ENCODE measurements at places on chromosomes 13 and 19. TPM values are rescaled to one million over a fixed set of nuclear protein-coding genes. Genes with fewer than 3 reads are reported as not detected.
A peak's percentile ranks its signal among the peaks of the same experiment; 100 is the strongest.

GRCh38 chr13:19185086-19185864, 3.7 kb upstream of the TUBA3C start:
- no peaks in the 10 kb centered on the region for H3K27me3 ChIP-seq
- H3K4me1 ChIP-seq = no peaks in the 10 kb centered on the region
- DNase-seq = no peak
- no peak overlapping the region for H3K27ac ChIP-seq
- H3K4me3 ChIP-seq = no peak overlapping the region
- peaks cover 7% of the 10 kb centered on the region for H3K36me3 ChIP-seq

DNA sequence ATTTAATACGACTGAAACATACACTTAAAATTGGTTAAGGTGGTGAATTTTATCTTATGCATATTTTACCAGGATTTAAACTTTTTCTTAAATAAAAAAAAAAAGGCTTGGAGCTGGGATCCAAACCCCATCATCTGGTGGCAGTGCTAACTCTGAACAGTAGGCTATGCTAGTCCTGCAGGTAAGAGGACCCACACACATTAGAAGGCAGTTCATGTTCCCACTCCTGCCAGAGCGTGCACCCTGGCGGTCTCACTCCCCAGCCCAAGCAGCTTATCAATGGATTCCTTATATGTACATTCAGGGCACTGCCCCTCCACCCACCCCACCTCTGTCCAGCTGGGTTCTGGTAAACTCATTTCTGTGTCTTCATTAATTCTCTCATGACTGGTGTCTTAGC, 31.3 kb upstream of the CEBPA start:
- no peak for DNase-seq
- H3K4me3 ChIP-seq = no peak overlapping the region
- H3K36me3 ChIP-seq = no peaks in the 10 kb centered on the region
- peaks cover 22% of the 10 kb centered on the region for H3K27me3 ChIP-seq
- no peak overlapping the region for H3K27ac ChIP-seq

DNA sequence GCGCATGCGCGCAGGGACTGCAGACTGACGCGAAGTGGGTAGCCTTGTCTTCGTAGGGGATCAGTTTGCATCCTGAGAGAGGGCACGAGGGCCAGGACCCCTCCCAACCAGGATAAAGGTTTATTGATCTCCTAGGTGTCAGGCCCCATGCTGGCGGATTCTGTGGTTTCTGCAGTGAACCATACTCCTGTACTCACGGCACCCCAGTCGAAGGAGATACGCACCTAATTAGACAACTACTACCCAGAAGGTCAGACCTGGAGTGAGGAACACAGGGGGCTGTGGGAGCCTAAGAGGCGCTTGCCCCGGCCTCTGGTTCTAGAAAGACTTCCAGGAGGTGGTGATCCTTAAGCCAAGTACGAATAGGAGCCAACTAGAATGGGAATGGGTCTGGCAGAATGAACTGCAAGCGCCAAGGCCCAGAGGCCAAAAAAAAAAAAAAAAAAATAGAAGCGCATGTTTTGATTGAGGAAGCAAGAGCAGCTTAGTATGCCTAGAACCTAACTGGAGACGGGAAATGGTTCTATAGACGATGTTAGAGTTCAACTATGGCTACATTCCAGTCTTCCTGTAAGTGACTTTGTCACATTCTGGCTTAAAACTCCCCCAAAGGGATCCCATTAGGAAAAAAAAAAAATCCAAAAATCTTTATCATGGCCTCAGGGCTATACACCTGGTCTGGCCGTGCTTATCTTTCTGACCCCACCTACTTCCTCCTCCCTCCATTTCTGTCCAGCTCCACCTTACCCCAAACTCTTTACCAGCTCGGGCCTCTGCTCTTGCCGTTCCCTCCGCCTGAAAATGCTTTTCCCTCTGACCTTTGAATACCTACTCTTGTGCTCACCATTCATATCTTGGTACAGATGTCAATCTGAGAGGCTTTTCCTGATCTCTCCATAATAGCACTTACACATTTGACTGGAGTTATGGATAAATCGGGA, 902 bp upstream of the ZNF428 start:
- H3K36me3 ChIP-seq = no peaks in the 10 kb centered on the region
- peaks cover 5% of the 10 kb centered on the region for H3K27me3 ChIP-seq
- H3K4me3 ChIP-seq = peak overlapping the region; percentile 96
- peaks cover 21% of the 10 kb centered on the region for H3K4me1 ChIP-seq
- no peak for DNase-seq

GRCh38 chr13:45615501-45616101, at the start of gene ERICH6B:
TSS of gene ERICH6B (minus strand) at chr13:45615739. CDS start at chr13:45597005, 18,734 bp downstream.
- peaks cover 31% of the 10 kb centered on the region for H3K27me3 ChIP-seq
- no peaks in the 10 kb centered on the region for H3K4me1 ChIP-seq
- no peak within 1 kb of the TSS for H3K27ac ChIP-seq
- peak; percentile 3 for DNase-seq
- no peaks in the 10 kb centered on the region for H3K36me3 ChIP-seq
- H3K4me3 ChIP-seq = no peak within 1 kb of the TSS

DNA sequence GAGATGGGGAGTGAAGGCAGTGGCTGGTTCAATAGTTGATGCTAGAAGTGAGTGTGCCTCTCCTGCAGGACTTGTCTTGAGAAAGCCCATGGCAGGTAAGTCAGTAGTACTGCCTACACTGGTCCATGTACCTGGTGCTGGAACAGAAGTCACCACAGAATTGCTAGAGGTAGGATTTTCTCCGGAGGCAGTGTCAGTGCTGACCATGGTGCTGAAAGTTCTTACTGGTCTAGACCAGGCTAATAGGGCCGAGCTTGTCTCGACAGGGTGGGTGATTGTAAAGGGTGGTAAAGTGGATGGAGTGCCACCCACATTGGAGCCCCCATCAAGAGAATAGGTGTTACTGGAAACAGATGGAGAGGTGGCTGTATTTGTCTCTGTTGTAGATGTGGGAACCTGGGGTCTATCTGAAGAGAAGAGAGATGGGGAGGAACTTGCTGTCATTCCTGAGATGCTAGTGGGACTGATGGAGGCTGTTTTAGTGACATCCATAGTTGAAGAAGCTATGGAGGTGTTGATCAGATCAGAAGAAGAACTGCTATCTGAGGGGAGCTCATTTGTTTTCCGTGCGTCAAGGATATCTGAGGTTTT, 36.6 kb downstream of the MUC16 start:
- H3K4me3 ChIP-seq = no peak overlapping the region
- H3K36me3 ChIP-seq = no peaks in the 10 kb centered on the region
- H3K4me1 ChIP-seq = no peaks in the 10 kb centered on the region

GRCh38 chr19:19600793-19601330, 17.6 kb downstream of the PBX4 start:
- peaks cover 4% of the 10 kb centered on the region for H3K4me1 ChIP-seq
- peaks cover 7% of the 10 kb centered on the region for H3K27me3 ChIP-seq
- H3K27ac ChIP-seq = no peak overlapping the region
- H3K4me3 ChIP-seq = no peak overlapping the region

GRCh38 chr13:42377640-42378382, 105.9 kb downstream of the AKAP11 start:
- peaks cover 9% of the 10 kb centered on the region for H3K27me3 ChIP-seq
- 0 out of 2 replicates have a peak, but pooled peaks cover 4% of the 10 kb centered on the region for H3K36me3 ChIP-seq
- no peak overlapping the region for H3K27ac ChIP-seq
- H3K4me1 ChIP-seq = no peaks in the 10 kb centered on the region

- H3K27me3 ChIP-seq = no peaks in the 10 kb centered on the region
- no peaks in the 10 kb centered on the region for H3K36me3 ChIP-seq
- H3K4me3 ChIP-seq = peak overlapping the region; percentile 96
- DNase-seq = peak; percentile 79
Measured at GRCh38 chr13:46551410-46552302, 1.3 kb upstream of the LRCH1 start.

DNA sequence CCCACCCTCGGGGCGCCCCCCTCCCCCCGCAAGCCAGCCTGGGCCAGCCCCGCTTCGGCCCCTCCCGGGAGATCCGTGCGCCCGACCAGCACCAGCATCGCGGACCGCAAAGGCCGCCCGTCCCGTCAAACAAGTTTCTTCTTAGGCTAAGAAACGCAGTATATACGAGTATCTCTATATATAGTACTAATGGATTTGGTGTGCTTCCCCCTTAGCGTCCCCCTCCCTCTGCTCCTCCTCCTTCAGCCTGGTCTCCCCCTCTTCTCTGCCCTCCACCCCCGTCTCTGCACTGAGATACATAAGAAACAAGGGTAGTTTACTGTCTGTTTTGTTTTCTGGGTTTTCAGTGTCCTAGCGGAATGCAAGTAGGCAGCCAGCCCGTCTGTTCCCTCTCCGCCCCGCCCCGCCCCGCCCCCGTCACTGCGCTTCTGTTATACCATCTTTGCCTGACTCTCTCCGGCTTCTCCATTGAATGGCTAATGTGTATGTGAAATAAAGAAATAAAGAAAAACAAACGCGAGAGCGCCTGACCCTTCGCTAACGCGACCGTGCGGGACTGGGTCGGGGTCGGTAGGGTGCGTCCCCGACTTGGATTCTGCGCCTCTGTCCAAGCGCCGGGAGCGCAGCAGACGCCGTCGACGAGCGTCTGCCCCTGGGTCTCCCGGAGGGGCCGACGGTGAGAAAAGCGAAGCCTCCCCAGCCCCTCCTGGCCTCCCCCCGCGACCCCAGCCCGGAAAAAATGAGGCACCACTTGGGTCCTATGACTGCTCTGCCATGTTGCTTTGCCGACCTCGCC, 4.2 kb downstream of the LYL1 start:
- peaks cover 9% of the 10 kb centered on the region for H3K27me3 ChIP-seq
- peaks cover 18% of the 10 kb centered on the region for H3K36me3 ChIP-seq
- H3K4me3 ChIP-seq = peak overlapping the region; percentile 72
- peak overlapping the region; percentile 21 for H3K27ac ChIP-seq

- no peak for DNase-seq
- peaks cover 6% of the 10 kb centered on the region for H3K36me3 ChIP-seq
Measured at GRCh38 chr19:51595190-51596175, 24.4 kb downstream of the ZNF175 start.

DNA sequence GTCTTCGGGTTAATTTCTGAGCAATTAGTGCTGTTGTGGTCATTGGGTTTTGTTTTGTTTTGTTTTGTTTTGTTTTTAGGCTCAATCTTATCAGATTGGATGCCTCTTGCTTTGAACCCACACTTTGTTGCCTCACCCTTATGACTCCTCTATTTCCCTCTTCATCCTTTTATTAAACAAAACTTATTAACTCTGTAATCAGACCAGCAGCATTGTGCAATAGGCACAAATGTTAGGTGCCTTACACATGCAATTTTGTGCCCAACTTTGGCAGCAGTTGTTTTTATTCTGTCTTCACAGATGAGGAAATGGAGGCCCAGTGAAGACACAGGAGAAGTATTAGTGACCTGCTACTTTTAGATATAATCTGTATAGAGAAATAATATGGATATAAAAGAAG, 377.7 kb downstream of the KCNRG start:
- H3K4me1 ChIP-seq = no peaks in the 10 kb centered on the region
- no peak overlapping the region for H3K27ac ChIP-seq
- H3K36me3 ChIP-seq = no peaks in the 10 kb centered on the region
- no peak for DNase-seq
- no peak overlapping the region for H3K4me3 ChIP-seq

GRCh38 chr13:91516799-91517198, 118.4 kb downstream of the GPC5 start:
- no peak for DNase-seq
- no peak overlapping the region for H3K4me3 ChIP-seq
- no peaks in the 10 kb centered on the region for H3K4me1 ChIP-seq
- no peaks in the 10 kb centered on the region for H3K36me3 ChIP-seq
- no peak overlapping the region for H3K27ac ChIP-seq
- no peaks in the 10 kb centered on the region for H3K27me3 ChIP-seq

- peaks cover 6% of the 10 kb centered on the region for H3K4me1 ChIP-seq
- H3K27ac ChIP-seq = no peak overlapping the region
- no peak overlapping the region for H3K4me3 ChIP-seq
- H3K36me3 ChIP-seq = peaks cover 12% of the 10 kb centered on the region
- peaks cover 2% of the 10 kb centered on the region for H3K27me3 ChIP-seq
Measured at GRCh38 chr19:35766571-35767104, 8.7 kb downstream of the PROSER3 start.

GRCh38 chr13:95023405-95023804, 277.8 kb downstream of the ABCC4 start:
- H3K4me3 ChIP-seq = no peak overlapping the region
- no peaks in the 10 kb centered on the region for H3K27me3 ChIP-seq
- no peak for DNase-seq
- no peak overlapping the region for H3K27ac ChIP-seq
- H3K4me1 ChIP-seq = peaks cover 22% of the 10 kb centered on the region
- H3K36me3 ChIP-seq = peaks cover 32% of the 10 kb centered on the region

GRCh38 chr13:94305934-94306333, 173.5 kb downstream of the DCT start:
- peaks cover 52% of the 10 kb centered on the region for H3K4me1 ChIP-seq
- no peaks in the 10 kb centered on the region for H3K36me3 ChIP-seq
- H3K27me3 ChIP-seq = no peaks in the 10 kb centered on the region
- DNase-seq = no peak
- H3K27ac ChIP-seq = peak overlapping the region; percentile 54

- no peak for DNase-seq
- H3K4me3 ChIP-seq = no peak overlapping the region
- no peaks in the 10 kb centered on the region for H3K36me3 ChIP-seq
- peaks cover 3% of the 10 kb centered on the region for H3K27me3 ChIP-seq
Measured at GRCh38 chr19:4083677-4084546, 17.2 kb upstream of the ZBTB7A start.

- DNase-seq = no peak
- peaks cover 3% of the 10 kb centered on the region for H3K27me3 ChIP-seq
- H3K36me3 ChIP-seq = no peaks in the 10 kb centered on the region
Measured at GRCh38 chr19:50626011-50626410, 13.7 kb downstream of the SYT3 start.

MEIOSIN gene
- total RNA-seq = not detected

FAM216B gene
- not detected for total RNA-seq

MED16 gene
- total RNA-seq = 70.4 TPM

OR1I1 gene
- not detected for total RNA-seq

WDR62 gene
- 11.0 TPM for total RNA-seq

ZNF441 gene
- total RNA-seq = 4.1 TPM

CRLF1 gene
- total RNA-seq = 1.1 TPM

All from HFFc6 (cell line).